GM12891 (cell line): ENCODE measurements at places on chromosomes 3 and 15.

DNA sequence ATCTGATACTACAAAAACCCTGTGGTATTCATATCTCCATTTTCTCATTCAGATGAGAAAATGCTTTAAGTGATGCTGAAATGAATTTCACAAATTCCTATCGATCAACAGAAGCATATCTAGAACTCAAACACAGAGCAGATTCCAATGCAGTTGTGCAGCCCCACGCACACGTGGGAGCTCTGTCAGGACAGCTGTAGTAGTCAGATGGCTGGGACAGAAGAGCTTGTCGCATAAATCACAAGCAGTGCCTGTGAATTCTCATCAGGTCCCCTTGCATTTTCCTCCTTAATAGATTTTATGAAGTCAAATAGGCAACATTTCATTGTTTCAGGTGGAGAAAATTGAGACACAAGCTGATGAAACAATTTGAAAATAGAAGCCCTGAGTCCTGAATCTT, 792.3 kb downstream of the AGBL1 start:
- no peak for DNase-seq

DNA sequence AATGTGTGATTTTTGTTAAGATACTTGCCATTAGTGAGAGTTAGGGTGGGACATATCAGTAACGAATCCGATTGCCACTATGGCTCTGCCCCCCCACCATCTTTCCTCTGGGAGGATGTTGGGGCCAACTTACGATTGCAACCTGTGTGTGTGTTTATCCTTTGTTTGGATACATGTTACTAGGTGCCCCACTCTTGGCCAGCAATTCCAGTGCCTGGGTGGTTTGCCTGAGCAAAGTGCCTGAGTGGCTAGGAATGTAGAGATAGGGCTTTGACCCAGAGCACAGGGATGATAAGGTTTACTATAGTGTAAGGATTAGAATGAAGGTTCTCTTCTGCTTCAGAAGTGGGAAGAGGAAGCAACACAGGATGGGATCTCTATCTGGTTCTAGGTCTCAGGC, 231.8 kb downstream of the TP63 start:
- no peak for DNase-seq

DNA sequence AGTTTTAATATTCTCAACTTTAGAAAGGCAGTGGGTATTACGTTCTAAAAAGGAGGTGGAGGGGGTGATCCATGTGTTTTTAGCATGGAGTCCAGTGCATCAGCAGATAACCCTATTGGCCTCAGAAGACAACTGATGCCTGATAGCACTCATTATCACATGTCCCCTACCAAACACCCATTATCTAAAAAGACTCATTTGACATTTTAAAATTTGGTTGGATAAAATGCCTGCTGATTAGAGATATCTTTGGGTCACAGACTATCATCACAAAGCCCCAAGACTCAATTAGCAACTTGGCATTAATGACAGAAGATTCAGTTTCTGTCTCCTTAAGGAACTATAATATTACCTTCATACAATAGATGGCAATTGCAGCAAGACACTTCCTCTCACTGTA, 589.3 kb downstream of the RBMS3 start:
- DNase-seq = no peak

DNA sequence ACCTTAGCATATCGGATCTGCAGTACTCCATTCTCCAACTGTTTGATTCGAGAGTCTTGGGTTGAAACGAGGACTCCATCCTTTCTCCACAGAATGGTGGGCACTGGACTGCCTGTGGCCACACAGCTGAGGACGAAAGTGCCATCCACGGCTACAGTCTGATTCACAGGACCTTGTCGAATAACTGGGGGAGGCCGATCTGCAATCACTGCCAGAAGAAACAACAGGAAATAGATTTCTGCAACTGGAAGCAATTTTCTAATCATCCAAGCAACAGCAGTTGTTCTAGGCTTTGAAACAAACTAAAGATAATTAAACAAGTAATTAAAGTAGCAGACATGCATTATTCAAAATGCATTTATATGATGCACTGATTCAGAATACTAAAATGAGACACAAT, 1097.7 kb downstream of the ROBO1 start:
- DNase-seq = no peak

- DNase-seq = no peak
These were observed 72.1 kb upstream of the FNDC3B start for GRCh38 chr3:171967137-171967783.

GRCh38 chr3:98232489-98232888, 31.6 kb upstream of the OR5H6 start:
- no peak for DNase-seq

DNA sequence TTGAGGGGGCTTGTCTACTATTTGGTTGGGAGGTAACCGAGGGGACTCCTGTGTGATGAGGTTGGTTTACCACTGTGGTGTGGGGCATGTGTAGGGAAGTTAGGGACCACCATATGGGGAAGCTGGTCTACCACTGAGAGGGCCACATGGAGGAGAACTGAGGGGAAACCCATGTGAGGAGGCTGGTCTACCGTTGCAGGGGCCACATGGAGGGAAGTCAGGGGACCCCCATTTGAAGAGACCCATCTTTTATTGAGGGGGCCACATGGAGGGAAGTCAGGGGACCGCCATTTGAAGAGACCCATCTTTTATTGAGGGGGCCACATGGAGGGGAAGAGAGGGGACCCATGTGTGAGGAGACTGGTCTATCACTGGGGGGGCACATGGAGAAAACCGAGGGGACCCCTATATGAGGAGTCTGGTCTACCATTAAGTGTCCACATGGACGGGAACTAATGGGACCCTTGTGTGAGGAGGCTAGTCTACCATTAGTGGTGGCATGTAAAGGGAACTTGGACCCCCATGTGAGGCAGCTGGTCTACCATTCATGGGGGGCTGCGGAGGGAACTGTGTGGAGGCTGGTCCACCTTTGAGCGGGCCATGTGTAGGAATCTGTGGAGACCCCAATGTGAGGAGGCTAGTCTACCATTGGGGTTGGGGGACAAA, 165.5 kb downstream of the FBLN2 start:
- no peak for DNase-seq

GRCh38 chr15:75349851-75350588, 3.2 kb downstream of the NEIL1 start:
- peak; percentile 68 for DNase-seq

DNA sequence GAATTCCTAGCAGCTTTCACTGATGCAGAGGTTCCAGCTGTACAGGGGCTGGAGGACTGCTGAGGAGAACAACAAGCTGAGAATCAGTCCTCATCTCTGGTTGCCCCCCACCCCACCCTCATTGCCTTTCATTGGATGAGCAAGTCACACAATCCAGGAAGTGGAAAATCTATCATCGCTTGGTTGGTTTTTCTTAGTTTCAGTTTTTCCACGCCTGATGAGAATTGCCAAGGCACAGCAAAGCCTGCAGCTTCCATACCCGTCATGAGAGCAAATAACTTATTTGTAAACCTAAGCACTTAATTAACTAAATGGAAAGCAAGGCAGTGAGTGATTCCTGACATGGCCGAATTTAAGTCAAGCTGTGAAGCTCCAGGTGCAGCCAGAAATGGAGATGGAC, 21.4 kb upstream of the LIPC start:
- DNase-seq = no peak

GRCh38 chr3:157384031-157384430, 52.6 kb upstream of the PTX3 start:
- no peak for DNase-seq

DNA sequence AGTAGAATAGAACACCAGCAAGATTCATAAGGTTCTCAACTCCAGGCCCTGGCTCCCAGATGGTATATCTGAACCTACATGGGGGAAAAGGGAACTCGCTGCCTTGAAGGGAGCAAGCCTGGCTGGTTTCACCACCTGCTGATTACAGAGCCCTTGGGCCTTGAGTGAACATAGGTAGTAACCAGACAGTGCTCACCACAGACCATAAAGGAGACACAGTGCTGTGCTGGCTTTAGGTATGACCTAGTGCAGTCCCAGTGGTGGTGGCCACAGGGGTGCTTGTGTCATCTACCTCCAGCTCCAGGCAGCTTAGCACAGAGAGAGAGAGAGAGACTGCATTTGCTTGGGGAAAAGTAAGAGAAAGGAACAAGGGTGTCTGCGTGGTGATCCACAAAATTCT, 409.8 kb downstream of the FGF12 start:
- no peak for DNase-seq

GRCh38 chr3:30266524-30266923, 339.9 kb upstream of the TGFBR2 start:
- DNase-seq = no peak

DNA sequence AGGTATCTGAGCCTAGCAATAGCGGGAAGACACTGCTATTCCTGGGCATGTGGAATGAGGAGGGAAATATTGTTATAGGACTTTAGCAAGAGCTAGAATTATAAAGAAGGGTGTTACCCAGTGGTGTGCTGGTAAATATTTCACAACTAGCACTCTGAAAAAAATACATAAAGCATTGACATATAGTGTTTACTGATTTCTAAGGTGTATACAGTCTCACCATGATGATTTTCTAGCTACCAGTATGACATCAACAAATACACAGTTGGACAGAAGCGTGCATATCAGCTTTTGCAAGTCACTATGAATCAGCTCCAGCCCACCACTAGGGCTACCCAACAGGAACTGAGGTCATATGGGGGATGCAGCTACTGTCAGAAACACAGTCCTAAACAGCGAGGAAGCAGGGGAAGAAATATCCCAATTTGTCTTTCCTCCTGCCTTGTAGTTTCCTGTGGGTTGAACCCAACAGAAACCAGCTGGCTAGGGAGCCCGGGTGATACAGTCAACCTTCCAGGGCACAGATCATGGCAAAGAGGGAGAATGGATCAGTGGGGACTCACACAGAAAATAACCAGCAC, 39.6 kb downstream of the HGD start:
- no peak for DNase-seq
